HuH-7.5 (cell line): ENCODE measurements at places on chromosomes 12 and 14.

- DNase-seq: no peak
Observed at GRCh38 chr12:64522316-64522715, 70.4 kb downstream of the TBK1 start.

DNA sequence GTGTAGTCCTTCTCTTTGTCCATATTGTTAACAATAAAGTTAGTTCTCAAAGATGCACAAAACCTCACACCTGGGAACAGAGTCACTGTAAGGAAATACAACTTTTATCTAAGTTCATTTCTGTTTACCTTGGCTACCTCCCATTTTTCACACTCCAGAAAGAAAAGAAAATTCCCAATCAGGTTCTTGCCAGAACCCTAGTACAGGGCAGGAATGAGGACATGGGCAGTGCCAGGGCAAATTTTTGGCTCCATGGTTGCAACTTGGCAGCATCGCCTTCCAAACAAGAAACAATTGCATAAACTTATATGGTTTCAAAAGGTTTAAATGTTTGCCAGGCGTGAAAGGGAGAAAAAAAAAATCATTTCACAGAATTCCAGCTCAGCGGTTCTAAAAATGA, 296.3 kb upstream of the PRKD1 start:
- DNase-seq: no peak

GRCh38 chr12:19967431-19967830, 400.9 kb upstream of the PDE3A start:
- no peak for DNase-seq

DNA sequence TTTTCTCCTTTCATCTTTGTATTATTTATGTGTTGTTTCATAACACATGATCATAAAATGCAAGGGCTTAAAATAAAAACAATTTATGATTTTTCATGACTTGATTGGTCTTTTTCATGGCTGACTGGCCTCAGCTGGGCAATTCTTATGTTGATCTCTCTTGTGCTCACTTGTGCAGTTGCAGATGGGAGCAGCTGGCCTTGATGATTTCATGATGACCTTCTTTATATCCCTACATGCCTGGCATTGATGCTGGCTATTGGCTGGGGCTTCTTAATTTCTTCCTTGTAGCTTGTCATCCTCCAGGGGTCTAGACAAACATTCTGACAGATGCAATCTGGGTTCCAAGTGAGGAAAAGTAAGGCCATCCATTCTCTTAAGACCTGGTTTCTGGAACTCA, 1832.8 kb upstream of the FLRT2 start:
- no peak for DNase-seq

DNA sequence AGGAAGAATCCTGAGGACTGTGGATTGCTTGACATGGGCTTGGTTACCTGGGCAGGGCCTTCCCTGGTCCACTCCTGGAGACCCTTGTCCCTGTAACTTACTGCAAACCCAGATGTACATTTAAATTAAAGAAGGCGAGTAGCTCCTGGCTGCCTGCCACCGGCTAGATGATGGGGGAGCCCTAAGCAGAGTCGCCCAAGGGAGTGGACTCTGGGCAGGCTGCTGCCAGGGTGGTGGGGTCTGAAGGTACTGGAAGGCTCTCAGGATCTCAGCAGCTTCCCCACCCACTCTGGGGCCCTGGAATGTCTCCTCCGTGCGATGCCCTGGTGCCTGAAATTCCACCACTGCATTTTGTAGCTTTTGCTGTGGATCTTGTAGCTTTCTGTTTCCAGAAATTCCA, 74.7 kb downstream of the FBXL14 start:
- no peak for DNase-seq

GRCh38 chr12:47722136-47722834, 3.0 kb downstream of the ENDOU start:
- DNase-seq: no peak

- DNase-seq: no peak
Observed at GRCh38 chr12:67446716-67447115, 177.6 kb downstream of the CAND1 start.

DNA sequence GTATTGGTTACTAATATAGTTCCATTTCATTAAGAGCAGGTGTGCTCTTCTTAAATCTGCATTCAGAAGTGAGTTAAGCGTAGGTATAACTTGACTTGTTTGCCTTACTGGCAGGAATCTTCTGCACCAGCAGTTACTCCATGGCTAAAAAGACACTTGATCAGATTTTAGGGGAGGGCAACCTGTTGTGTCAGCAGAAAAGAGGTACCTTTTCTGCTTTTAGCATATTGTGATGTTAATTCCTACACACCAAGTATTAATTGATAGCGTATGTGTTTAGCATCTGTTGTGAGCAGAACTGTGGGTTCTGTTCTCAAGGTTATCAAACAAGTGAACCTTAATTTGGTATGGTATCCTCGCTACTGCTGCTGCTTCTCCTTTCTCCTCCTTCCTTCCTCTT, 38.3 kb downstream of the TTLL5 start:
- DNase-seq: no peak

DNA sequence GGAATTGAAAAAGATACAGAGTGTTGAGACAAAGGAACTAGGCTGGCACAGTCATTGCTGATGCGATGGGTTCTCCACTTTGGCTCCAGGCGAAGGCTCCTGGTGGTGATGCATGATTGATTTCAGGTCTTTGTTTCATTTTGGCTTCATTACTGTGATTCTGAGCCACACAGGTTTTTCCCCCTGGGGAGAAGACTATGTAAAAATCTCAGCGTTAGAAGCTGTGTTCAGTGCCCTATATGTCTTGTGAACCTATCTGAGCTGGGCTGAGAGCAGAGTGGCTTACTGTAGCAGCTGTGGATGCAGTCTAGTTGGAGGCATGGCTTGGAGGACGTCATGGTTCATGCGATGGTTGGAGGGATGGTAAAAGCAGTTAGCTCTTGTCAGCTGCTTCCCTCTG, 54.0 kb downstream of the GPATCH2L start:
- DNase-seq: no peak

DNA sequence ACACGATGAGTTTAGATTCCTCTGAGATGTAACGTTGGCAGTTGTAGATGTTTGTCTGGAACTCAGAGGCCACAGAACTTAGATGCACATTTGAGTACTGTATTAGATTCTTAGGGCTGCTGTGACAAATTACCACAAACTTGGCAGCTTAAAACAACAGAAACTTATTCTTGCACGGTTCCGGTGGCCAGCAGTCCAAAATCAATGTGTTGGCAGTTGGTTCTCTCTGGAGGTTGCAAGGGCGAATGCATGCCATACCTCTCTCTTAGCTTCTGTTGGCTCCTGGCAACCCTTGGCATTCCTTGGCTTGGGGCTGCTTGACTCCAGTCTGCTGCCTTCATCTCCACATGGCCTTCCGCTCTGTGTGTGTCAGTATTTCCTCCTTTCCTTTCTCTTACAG, 118.9 kb downstream of the C12orf75 start:
- DNase-seq: no peak

- DNase-seq: no peak
Observed at GRCh38 chr12:15446807-15447206, 124.5 kb downstream of the PTPRO start.
